SIG-M5 (cell line): ENCODE measurements at places on chromosomes 16 and 17.
A peak's percentile ranks its signal among the peaks of the same experiment; 100 is the strongest.

DNA sequence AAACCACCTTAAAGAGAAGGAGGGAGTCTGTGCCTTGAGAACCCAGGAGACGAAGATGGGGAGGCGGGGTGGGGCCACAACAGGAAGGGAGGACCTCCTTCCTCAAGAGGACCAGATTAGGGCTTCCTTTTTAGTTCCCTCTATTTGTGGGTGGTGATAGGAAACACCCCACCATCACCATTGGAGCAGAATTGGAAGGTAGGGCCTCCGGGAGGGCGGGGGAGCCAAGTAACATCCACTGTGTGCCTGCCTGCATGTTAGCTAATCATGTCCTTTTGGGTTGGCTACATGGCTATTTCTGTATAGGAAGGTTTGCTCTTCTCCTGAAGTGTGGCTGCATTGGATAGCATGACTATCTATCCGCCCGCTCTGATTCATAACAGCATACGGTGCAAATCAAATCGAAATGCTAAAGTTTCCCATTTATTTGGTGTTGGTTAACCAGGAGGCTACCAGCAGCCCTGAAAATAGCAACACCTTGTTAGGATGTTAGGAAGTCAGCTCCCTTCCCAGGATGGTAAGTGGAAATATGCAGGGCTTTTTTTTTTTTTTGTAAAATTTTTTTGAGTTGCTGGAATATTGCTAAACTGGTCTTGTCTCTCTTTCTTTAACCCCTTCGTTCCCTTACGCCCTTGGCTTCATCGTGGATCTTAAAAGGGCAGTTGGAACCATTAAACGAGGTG, 4.2 kb downstream of the SYT17 start:
- DNase-seq, result no peak

- DNase-seq, result no peak
These were observed 5.5 kb upstream of the RDM1 start for GRCh38 chr17:35936063-35936462.

DNA sequence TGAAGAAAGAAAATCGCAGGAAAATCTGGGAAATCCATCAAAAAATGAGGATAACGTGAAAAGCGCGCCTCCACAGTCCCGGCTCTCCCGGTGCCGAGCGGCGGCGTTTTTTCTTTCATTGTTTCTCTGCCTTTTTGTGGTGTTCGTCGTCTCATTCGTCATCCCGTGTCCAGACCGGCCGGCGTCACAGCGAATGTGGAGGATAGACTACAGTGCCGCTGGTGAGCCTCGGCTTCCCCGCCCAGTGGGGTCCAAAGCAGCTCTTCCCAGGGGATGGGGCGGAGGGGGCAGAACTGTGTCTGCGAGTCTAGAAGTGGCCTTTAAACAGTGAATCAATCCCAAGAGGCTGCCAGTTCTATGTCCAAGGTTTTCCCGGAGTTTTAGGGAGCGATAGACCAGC, 19.8 kb downstream of the FAM234A start:
- no peak for DNase-seq

GRCh38 chr17:6474906-6475305, 30.7 kb downstream of the PIMREG start:
- no peak for DNase-seq

GRCh38 chr17:76492989-76493501, 8.2 kb downstream of the RHBDF2 start:
- DNase-seq, result peak; percentile 37

DNA sequence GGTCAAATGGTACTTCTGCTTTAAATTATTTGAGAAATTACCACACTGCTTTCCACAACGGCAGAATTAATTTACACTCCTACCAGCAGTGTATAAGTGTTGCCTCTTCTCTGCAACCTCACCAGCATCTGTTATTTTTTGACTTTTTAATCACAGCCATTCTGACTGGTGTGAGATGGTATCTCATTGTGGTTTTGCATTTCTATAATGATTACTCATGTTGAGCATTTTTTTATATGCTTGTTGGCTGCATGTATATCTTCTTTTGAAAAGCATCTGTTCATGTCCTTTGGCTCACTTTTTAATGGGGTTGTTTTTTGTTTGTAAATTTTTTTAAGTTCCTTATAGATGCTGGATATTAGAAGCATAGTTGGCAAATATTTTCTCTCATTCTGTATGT, 446.7 kb downstream of the PMP22 start:
- no peak for DNase-seq

- no peak for DNase-seq
These were observed 258.8 kb upstream of the CDH5 start for GRCh38 chr16:66107661-66108060.

DNA sequence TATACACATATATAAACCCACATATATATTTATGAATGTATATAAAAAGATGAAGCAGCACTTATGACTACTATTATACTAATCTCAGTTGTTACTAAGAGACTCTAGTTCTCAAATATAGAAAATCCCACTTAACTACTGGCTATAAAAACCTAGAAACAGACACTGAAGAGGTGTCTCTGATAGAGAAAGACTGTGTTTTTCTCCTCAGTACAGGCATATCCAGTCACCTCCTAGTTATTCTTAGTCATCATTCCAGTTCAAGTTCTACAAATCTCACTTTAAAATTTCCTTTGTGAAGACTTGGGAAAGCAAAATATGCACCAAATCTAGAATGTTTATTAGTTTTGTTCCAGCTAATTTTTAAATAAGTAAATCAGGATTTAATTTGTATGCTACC, 93.9 kb downstream of the STH start:
- DNase-seq, result no peak

DNA sequence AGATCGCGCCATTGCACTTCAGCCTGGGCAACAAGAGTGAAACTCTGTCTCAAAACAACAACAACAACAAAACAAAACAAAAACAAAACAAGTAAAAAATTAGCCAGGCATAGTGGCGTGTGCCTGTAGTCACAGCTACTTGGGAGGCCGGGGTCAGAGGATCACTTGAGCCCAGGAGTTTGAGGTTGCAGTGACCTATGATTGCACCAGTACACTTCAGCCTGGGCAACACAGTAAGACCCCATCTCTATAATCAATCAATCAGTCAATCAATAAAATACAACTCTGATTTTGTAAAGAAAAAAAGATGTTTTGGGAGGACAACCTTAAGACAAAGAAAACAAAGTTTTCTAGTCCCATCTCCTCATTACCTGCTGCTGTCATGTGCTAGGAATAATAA, 51.9 kb downstream of the MARCHF10 start:
- DNase-seq, result no peak

GRCh38 chr17:79615926-79616325, 5.1 kb upstream of the RBFOX3 start:
- DNase-seq, result no peak
